ENCODE measurements at places on chromosomes 7 and 10.

- DNase-seq: no peak
These were observed 10.3 kb upstream of the CPA5 start for GRCh38 chr7:130334274-130334673.

DNA sequence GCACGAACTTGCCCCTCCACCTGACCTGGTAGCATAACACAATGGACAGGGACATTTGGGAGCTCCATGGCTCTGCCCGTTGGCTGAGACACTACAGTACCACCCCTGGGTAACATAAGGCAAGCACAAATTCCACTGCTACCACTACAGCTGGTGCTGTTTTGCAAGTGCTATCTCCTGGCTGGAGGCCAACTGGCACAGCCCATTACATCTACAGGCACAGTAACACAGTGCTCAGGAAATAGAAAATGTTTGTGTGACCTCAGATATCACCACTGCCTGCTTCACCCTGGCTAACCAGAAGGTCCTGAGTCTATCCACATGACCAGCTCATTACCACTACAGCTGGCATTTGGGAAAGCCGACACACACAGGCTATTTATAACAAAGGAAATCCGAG lies 631.1 kb upstream of the MBL2 start:
- no peak for DNase-seq

DNA sequence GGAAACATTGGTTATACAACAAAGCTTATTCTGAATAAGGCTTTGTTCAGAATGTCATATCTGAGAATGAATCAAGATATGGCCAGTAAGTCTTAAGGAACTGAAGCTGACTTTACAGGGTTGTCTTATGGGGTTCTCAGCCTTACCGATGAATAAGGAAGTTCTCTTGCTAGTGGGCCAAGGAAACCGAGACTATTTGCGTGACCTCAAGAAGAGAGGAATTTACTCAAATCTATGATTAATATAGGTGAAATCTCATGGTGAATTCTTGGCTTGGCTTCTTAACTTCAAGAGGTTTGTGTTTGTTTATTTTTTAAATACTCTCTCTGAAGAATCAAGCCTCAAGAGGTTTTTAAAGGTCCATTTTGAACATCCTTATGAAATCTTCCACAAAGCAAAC lies 4.7 kb upstream of the MRLN start:
- DNase-seq: no peak

- no peak for DNase-seq
These were observed 38.8 kb downstream of the PLEKHA1 start for GRCh38 chr10:122413327-122413726.

DNA sequence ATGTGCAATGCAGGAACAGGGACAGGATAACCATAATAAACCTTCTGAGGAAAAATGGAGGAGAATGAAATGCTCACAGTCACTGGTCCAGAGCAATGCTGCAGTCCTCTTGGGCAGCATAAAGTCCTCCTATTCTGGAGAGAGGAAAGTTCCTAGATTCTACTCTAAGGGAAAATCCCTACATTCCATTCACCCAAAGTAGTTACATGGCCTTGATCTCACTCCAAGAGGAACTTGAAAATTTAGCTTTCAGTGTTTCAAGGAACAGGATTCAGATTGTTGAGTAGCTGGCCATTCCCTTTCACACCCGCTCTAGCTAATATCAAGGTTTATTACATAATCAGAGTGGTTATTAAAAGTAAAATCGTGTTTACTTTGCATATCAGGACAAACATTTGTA lies 168.3 kb downstream of the CHRM2 start:
- no peak for DNase-seq

DNA sequence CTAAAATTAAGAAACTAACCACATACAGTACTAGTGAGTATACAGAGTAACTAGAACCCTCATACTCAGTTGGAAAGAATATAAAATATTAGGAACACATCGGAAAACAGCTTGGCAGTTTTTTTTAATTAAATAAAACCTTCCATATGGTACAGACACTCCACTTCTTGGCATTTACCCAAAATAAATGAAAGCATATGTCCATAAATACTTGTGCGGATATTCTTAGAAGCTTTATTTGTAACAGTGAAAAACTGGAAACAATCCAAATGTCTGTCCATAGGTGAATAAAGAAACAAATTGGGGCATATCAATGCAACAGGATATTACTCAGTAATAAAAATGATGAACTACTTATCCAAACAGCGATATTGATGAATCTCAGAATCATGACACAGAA lies 410.0 kb downstream of the HTR7 start:
- no peak for DNase-seq

GRCh38 chr7:118057404-118057803 lies 126.6 kb upstream of the LSM8 start:
- DNase-seq: no peak

GRCh38 chr10:79316671-79317431 lies 30.4 kb upstream of the PPIF start:
- DNase-seq: no peak

- DNase-seq: no peak
These were observed 45.2 kb upstream of the DMTF1 start for GRCh38 chr7:87106974-87107612.

DNA sequence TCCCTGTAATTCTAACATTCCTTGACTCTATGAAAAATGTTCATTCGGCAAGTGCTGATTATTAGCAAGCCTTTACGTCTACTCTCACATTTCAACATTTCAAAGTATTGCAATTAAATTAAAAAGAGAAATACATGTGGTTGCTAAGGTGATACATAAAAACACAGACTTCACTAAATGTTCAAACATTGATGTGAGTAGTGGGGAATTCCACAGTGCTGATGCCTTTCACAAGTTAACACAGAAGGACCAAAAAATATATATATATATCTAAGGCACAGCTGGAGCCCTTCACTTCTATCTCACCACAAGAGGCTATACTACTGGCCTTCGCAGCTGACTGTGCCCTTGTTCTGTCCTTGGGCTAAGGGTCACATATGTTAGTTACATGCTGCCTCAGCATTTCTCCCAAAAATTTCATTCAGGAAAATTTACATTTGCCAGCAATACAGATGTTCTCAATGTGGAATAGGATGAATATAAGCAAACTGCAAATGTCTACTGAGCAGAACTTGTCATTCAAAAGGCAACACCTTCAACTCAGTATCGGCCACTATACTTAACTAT lies 13.9 kb downstream of the CTTNBP2 start:
- no peak for DNase-seq

- no peak for DNase-seq
These were observed 45.5 kb downstream of the THNSL1 start for GRCh38 chr10:25061711-25062449.

DNA sequence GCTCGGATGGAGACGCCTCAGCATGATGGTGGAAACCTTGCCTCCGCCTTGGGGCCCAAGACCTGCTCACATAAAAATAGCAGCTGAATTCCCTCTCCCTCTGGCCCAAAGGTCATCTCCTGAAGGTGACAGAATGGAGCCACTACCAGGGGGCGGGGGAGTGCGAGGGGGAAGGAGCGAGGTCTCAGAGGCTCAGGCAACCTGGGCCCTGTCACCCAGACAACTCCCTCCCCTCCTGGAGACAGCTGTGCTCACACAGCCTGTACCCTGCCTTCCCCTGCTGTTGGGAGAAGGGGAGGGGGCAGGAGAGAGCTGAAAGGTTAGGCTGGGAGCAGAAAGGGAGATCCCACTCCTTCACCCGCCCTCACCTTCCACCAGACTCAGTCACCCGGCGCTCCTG lies 173.0 kb upstream of the RHEB start:
- no peak for DNase-seq

DNA sequence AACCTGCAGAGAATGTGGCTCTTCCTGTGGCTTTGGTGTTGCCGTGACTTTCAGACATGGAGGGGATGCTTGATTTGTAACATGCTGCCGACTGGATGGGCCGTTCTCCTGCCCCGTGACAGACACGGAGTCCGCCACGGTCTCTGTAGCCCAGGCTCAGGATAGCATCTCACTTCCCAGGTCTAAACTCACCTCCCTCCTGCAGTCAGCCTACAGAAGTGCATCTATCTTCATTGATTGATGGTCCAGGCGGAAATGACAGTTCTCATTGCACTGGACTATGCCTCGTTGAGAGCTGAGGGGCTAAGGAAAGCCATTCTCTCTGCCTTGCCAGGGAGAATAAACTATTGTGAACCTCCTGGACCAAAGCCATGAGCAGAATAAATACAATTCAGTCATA lies 77.5 kb downstream of the CHN2 start:
- DNase-seq: no peak

DNA sequence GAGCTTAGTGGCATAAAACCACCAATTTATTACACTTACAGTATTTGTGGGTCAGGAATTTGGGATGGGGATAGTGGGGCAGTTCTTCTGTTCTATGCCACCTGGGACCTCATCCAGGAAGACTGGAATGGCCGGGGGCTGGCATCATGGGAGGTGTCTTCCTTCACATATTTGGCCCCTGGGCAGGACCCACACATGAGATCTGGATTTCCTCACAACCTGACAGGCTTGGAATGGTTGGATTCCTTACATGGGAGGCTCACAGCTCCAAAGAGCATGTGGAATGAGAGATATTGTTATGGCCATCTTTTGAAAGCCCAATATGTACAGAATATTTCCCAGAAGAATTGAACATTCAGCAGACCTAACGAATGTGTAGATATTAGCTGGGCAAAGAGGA lies 21.9 kb downstream of the LSMEM1 start:
- no peak for DNase-seq

GRCh38 chr10:50346942-50347341 lies 95.6 kb upstream of the ASAH2 start:
- no peak for DNase-seq

DNA sequence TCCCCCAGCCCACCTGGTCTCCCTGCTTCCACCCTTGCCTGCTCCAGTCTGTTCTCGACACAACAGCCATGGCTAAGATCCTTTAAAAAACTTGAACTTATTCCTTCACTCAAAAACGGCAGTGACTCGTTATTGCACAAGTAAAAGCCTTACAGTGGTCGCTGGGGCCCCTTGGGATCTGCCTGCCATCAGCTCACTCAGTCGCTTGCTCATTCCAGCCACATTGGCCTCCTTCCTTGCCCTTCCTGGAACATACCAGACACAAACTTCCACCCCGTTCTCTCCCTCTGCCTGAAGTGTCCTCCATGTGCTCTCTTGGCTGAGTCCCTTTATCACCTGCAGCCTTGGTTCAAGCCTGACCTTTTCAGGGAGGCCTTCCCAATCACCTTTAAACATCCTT lies 4.7 kb downstream of the CCNY start:
- DNase-seq: no peak

DNA sequence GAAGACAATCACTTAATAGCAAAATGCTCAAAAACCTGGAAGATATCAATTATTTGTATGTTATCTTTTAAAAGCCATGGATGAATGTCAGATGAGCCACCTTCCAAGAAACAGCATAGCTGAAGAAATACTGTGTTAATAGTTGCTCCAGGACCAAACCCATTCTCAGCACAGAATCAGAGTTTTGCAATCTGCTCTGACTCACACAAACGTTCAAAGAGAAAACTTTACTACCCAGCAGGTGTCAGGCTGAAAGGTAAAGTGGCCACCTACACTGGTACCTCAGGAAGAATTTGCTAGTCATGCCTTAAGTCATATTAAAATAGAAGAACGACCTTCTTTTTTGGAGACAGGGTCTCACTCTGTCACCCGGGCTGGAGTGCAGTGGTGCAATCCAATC lies 526.5 kb downstream of the PARD3 start:
- no peak for DNase-seq

GRCh38 chr10:82377608-82378007 lies 502.6 kb downstream of the NRG3 start:
- DNase-seq: no peak

DNA sequence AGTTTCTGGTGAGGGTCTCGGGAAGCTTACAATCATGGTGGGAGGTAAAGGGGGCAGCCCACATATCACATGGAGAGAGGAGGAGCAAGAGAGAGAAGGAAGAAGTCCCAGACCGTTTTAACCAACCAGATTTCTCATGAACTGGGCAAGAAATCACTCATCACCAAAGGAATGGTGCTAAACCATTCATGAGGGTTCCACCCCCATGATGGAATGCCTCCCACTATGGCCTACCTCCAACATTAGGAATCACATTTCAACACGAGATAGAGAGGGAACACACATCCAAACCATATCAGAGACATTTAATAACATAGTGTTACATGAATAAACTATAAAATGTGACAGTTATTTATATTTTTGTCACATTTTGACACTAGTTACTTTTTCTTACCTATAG lies 214.8 kb upstream of the MAGI2 start:
- no peak for DNase-seq

GRCh38 chr7:121187676-121188075 lies 141.1 kb upstream of the WNT16 start:
- DNase-seq: no peak

- no peak for DNase-seq
These were observed 38.3 kb downstream of the PRF1 start for GRCh38 chr10:70564113-70564725.

- no peak for DNase-seq
These were observed 78.3 kb downstream of the SNX10 start for GRCh38 chr7:26370011-26370410.

DNA sequence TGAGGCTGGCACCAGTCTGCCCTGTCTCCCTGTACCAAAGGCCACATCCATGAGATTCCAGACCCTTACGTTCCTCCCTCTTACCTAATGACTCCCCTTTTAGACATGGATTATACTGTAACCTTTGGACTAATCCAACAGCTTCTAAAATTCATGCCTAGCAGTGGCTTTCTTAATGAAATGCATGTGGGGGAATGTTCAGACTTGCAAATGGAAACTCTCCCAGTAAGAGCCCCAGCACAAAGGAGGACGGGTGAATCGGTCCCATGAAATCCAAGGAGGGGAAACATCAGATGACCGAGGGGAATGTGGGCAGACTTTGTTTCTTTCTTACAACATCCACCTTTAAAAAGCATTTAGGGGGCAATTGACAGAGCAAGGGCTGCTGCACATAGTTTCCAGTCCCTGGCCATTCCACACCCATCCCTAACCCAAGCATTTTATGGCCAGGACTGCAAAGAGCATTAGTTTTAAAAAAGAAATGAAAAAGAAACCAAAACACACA lies 71.5 kb downstream of the COL13A1 start:
- no peak for DNase-seq

- DNase-seq: no peak
These were observed 133.1 kb downstream of the RAPGEF5 start for GRCh38 chr7:22223807-22224206.

GRCh38 chr10:18651324-18652007 lies at the start of gene NSUN6:
Gene NSUN6, minus strand, starts transcription at chr10:18651587. Its CDS starts 384 bp downstream, at chr10:18651203.
- peak; percentile 86 for DNase-seq

- DNase-seq: no peak
These were observed 13.4 kb downstream of the JAZF1 start for GRCh38 chr7:28166982-28167715.

DNA sequence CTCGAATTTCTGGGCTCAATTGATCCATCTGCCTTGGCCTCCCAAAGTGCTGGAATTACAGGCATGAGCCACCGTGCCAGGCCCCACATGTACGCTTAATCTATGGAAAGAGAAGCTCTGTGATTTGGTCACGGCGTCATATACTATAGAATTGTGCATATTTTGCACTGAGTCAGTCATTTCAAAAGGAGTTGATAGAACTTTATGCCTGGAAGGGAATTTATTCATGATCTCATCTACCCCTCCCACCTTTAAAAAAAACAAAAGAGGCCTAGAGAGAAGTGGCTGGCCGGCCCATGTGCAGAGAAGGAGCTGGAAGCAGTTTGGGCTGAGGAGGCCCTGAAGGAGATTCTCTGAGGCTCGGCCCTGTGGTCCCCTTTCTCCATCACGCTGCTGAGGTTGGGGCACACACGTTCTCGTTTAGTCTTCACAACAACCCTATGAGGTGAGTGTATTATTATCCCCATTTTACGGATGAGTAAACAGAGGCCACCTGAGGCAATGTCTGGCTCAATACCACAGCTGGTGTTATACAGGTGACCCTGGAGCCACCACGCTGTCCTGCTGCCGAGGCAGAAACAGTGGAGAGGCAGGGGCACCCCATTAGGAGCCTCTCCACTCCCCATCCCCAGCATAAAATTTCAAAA lies 47.2 kb upstream of the ZRANB1 start:
- DNase-seq: no peak
